ENCODE measurements at places on chromosomes 5 and 9.

- DNase-seq = no peak
Measured at GRCh38 chr5:176873541-176874172, 25.5 kb downstream of the HK3 start.

- no peak for DNase-seq
Measured at GRCh38 chr5:34467436-34467835, 188.7 kb upstream of the RAI14 start.

- DNase-seq = no peak
Measured at GRCh38 chr9:135039266-135039870, 48.1 kb upstream of the OLFM1 start.

- DNase-seq = no peak
Measured at GRCh38 chr5:181221105-181221791, 1.8 kb upstream of the TRIM41 start.

DNA sequence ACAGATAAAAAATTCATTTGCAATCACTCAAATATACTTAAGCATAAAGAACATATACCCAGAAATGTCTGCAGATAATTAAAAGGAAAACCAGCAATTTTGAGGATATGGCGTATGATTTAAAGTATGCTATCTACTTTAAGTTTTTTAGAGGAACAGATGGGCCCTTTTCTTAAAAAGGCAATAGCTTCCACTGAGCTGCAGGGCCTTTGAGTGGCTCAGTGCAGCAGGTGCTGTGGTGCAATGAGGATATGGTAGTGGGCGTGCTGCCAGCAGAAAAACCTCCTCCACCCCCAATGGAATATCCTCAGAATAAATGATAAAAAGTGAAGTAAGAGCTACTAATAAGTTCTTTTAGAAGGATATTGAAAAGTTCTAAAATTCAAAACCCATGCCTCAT lies 814.5 kb downstream of the MTRR start:
- no peak for DNase-seq

GRCh38 chr5:152505442-152506042 lies 100.5 kb upstream of the NMUR2 start:
- DNase-seq = peak; percentile 54

DNA sequence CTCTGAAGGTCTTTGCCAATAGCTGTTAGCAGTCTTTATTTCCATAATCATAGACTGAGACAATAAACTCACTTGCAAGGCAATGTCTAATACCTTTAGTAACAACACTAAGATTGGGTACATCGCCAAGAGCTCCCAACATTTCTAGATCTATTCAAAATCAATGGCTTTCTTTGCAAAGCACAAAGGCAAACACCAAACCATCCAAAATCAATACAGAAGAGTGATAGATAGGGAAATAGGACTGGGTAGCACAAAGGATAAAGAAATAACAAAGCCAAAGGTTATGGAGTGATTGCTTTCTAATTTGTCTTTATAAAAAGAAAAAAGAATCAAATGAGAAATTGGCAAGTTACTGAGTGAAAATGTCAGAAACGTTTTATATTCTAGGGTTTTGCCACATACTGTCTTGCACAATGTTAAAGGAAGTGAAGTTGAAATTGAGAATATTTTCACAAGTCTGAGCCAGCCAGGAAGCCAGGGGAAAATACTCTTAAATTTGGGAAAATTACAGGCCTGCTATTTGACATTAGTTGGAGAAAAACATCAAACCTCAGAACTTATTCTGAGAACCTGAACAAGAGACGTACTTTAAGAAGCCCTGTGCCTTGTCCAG lies 53.3 kb upstream of the LHFPL2 start:
- DNase-seq = no peak

DNA sequence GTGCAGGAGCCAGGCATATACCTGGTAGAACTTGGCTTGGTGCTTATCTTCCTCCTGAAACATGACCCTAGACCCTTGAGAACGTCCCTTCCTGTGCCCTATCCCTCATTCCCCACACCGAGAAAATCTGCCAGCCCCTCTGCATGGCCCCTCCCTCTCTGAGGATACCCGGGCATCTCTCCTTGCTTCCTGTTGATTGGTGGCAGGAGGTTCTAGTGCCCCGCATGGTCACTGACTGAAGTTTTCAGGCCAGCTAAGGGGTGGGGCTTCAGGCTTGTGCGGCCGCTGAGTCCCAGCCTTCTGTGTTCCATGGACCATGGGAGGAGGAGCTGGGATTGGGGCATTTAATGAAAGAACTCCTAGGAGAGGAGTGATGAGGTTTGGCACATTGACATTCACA lies 22.8 kb downstream of the IGIP start:
- no peak for DNase-seq

DNA sequence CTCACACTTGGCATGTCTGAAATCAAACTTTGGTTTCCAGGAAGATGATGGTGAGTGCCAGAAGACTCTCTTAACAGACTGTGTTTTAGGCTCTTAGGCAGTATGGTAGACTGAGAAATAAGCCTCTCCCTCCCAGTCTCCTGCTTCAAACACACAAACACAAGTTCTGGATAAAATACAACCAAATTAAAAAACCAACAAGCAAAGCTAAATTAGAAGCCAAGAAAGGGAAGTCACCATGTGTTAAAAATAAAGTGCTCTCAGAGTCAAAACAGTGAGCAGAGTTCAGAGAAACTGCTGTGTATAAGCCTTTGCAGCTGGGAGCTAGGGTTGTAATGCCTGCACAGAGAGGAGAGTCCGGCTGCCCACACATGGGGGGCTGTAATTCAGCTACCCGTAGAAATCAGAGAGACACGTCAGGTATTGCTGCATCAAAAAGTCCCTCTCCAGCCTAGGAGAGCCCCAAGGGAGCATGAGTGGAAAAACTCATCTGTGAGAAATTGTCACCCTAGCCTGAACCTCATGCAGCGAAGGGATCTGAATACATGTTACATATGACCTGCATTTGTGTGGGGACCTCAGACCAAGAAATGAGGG lies 62.6 kb downstream of the ANGPTL2 start:
- no peak for DNase-seq

DNA sequence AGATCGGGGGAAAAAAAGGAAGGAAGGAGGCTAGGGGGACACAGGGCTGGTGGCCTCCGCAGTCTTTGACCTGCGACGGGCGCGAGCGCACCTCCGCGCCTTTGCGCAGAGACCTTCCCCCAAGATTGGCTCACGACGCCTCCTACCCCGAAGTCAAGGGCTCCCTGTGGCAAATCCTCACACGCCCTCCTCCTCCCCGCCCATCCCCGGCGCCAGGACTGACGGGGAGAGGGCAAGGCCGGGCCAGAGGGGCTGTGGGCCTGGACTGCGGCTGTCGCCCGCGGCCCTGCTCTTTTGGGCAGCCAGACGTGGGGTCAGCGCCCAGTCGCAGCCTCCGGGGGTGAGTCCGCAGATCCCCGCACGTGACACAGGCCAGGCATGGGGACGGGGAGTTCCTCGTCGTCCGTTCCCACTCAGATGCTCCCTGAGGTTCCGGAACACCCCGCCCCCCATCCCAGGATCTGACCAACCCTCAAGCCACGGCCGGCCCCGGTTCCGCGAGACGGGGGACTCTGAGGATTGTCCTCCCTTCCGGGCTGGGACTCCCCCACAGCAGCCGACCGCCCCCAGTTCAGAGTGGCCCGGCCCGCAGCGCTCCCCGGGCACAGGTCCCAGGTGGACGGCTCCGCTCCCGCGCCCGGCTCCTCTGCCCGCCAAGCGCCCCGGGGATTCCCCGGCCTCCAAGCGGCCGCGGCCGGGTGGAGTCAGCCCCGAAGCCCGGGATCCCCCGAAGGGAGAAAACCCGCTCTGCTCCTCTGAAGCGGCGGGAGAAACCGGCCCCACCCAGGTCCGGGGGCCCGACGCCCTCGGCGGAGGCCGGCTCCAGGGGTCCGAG lies 543 bp upstream of the ANKRD33B start:
- peak; percentile 57 for DNase-seq

DNA sequence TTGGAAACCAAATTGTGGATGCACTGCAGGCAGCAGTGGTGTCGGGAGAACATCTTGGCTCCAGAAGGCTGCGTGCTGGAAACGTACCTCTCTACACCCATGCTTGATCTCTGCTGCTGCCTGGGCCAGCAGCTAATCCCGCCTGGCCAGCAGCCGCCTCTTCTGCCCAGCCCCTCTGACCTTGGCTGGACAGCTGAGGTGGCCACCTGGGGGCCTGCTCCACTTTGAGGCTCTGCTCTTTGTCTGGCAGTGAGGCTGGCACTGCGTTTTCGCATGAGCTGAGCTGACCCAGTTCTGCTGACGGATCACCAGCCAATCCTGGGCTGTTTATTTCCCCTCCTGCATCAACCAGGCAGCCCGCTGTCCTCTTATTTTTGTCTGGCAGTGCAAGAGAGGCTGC lies 154.9 kb downstream of the TENT4A start:
- no peak for DNase-seq

DNA sequence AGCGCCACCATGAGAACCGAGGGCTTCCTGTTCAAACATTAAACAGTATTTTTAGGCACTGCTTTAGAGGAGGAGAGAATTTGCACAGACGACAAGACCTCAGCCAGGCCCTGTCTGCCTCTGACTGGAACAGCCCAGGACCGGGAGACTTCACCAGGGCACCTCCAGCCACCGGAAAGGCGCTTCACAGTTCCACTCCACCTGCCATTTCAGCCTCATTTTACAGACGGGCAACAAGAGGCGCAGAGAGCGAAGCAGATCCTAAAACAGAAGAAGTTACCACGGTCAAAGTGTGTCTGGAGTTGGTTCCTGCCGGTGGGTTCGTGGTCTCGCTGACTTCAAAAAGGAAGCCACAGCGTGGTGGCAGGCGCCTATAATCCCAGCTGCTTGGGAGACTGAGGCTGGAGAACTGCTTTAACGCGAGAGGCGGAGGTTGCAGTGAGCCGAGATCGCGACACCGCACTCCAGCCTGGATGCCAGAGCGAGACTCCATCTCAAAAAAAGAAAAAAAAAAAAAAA lies 28.4 kb downstream of the COL23A1 start:
- DNase-seq = no peak

- DNase-seq = peak; percentile 50
Measured at GRCh38 chr5:151772029-151772845, 483 bp downstream of the G3BP1 start.

GRCh38 chr5:19479562-19479961 lies 508.4 kb downstream of the CDH18 start:
- no peak for DNase-seq

DNA sequence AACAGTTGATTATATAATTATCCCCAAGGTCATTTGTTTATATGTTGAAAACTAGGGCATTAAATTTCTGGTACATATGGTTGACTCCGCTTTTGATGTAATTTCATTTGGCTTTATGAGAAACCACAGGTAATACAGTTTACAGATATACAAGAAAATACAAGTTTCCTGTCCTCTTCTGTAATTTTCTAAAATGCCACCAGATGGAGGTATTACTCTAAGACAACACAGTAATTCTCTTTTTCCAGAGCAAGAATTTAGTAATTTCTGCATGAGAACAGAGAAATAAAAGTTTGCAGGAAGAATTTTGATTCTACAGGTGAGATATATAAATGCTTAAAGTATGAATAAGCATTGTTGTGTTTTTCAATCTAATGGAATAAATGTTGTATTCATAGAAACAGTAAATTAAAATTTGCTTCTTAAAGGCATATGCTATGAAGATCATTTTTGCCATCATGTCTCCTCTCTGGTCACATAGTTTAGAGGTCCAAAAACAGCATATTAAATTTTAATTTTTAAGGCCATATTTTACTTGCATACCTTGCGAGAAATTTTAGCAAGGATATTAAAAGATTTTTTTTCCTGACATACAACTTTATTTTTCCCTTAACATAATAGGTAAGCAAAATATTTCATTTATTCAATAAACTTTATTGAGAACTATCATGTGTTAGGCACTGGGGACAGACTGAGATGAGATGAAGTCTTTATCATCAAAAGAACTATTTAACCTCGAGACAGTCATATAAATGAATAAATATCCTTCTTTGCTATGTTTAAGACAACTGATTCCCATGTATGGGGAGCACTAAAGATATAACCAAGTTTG lies 22.7 kb downstream of the CHD1 start:
- DNase-seq = peak; percentile 61

- peak; percentile 29 for DNase-seq
Measured at GRCh38 chr5:178839319-178839704, 20.4 kb upstream of the ZNF354B start.

DNA sequence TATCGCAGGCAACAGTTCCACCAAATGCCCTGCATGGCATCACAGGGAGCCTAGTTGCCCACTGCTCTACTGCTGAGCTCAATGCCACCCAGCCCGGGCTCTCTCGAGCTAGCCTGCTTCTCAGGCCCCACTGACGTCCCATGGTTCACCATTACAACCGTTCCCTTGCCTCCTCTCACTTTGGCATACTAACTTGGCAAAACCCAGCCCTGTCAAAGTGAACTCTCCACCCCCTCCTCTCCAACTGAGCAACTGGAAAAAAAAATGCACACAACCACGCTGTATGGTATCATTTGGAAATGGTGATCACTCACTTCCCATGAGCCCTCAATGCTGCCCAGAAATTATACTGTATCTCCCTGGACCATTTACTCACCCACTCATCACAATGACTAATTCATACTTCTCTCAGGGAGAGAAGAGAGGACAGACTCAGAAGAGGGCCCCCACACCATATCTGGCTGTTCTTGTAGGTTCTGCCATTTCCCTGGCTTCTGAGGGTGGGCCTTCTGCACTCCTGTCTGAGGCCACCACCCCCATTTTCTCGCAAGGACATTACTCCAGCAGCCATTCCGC lies 51.4 kb upstream of the RARS1 start:
- no peak for DNase-seq

- DNase-seq = peak; percentile 69
Measured at GRCh38 chr9:99235926-99236634, 14.0 kb downstream of the SEC61B start.

DNA sequence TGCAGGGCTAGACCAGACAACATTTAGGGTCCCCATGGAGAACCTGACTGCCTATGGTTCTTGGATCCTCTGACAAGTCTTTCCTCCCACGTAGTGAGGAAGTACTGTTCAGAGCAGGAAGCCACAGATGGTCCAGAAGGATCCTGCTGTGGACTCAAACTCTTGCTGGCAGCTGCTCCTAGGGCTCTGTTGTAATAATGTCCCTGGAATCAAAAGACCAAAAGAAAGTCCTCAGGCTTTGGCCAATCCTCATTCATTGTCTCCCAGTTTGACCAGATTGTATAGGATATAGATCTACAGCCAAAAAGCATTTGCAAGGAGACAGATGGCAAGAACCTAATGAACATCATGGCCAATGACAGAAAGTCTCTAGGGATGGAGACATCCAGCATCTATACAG lies 53.9 kb downstream of the SEMA6A start:
- DNase-seq = no peak

DNA sequence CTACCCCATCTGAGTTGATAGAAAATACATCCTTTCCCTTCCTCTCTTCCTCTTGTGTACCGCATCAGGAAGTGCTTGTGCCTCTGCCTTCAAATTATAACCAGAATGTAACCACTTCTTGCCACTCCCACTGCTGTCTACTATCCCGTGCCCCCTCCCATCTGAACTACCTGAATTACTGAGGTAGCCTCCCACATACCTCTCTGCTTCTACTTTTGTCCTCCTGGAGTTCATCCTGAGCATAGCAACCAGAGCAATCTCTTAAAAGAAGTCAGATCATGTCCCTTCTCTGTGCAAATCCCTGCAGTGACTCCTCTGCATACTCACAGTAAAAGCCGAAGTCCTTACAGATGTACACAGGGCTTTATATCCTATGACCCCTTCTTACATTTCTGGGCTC lies 23.0 kb downstream of the SV2C start:
- no peak for DNase-seq

- no peak for DNase-seq
Measured at GRCh38 chr5:142973932-142974331, 203.8 kb downstream of the ARHGAP26 start.

Measured in activated CD4-positive, alpha-beta T cell treated with anti-CD3 and anti-CD28 coated beads, Interleukin-2, Interleukin-6, amounts not matched to agents 100 ng/mL and 50 ng/mL, durations not matched to agents 16 hours and 8 hours (primary cell).